ENCODE measurements at places on chromosomes 1 and 21.

DNA sequence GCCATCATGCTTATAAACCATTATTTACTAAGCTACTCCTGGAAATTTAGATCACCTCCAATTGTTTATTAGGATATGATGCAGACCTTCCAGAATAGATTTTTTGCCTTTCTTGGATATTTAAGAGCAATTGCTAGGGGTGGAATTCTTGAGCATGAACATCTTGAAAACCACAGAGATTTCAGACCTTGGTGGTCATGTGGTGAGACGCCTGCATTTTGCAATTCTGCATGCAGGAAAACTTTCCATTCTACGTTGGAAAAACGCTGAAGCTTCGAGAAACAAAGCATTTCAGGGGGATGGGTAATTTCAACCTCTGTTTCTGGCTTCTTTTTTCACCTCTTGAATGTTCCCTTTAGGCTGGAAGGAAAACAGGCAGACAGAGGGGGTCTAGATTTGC, 596.3 kb downstream of the KIF26B start:
- DNase-seq = no peak

DNA sequence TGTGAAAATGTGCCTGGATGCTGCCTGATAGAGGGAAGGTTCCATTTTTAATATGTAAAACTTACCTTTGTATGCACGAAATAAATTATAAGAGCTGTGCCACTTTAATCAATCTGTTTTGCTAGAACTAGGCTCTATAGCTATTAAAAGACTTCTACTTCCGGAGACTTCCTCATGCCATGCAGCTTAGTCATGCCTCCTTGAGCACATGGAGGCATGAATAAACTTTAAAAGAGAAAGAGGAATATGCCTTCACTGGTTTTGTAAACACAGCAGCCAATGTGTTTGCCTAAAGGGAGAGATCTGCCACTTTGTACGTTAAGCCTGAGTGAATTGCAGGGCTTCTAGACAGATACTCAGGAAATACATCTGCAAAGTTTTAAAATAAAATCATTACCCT, 604.6 kb downstream of the LRRIQ3 start:
- DNase-seq = peak; percentile 3

DNA sequence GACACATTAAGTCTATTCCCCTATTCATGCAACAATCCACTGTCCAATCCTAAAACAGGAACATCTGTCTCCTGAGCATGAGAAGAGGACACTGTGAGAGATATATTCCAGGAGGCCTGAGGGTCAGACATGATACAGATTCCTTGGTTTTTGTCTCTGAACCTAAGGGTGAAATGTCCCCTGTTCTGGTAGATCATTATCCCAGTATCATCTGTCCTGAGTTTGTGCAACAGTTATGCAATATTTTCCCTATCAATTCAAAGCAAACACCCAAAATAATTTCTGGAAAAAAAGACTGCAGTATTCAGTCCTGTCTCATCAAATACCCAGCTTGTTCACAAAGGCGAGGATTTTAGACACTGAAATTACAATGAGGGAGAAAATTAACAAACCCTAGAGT, 61.4 kb downstream of the PRKAB2 start:
- no peak for DNase-seq

DNA sequence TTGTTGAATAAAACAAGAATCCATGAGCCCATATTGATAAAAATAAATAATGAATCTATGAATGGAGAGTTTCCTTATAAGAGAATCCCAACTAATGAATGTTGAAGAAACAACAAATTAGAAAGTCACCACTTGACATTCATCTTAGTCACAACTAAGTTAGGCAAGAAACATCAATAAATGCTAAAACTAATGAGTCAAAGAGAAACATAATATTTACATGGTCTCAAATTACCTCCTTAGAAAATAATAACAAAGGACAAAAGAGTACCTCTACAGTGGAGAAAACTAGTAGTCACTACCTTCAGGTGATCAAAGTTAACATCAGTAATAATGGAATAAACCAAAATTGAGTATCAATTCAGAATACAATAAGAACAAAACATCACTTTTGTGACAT, 93.5 kb downstream of the AKT3 start:
- DNase-seq = no peak

- DNase-seq = no peak
These were observed 175.6 kb upstream of the C1orf174 start for GRCh38 chr1:4075436-4076225.

- no peak for DNase-seq
These were observed 15.9 kb upstream of the TMEM125 start for GRCh38 chr1:43253876-43254275.

DNA sequence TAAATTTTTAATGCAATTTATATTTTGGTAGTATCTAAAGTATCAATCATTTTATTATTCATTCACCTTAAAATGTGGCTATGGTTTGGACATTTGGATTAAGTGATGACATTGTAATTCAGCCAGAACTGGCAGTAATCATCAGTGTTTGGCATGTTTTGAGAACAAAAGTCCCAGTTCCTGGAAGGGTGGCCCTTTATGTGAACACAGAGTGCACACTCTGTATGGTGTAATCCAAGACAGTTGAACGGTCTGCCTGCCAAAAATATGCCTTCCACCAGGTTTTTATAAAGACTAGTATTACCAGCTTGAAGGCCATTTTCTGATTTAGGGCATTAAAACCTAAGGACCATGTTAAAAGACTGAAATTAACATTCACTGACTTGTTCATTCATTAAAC, 448.7 kb downstream of the LTN1 start:
- no peak for DNase-seq

GRCh38 chr1:214241060-214241459, 39.9 kb upstream of the SMYD2 start:
- no peak for DNase-seq

GRCh38 chr1:51708911-51709760, 92.2 kb downstream of the OSBPL9 start:
- no peak for DNase-seq

GRCh38 chr1:21534674-21535378, 25.6 kb downstream of the ALPL start:
- peak; percentile 90 for DNase-seq

GRCh38 chr21:41207401-41208375, 39.7 kb downstream of the BACE2 start:
- peak; percentile 63 for DNase-seq

GRCh38 chr1:232501854-232502253, 128.1 kb downstream of the SIPA1L2 start:
- no peak for DNase-seq

- no peak for DNase-seq
These were observed 813.4 kb downstream of the ADGRL2 start for GRCh38 chr1:82614090-82614489.

GRCh38 chr1:168725831-168726230, 3.2 kb downstream of the DPT start:
- DNase-seq = no peak

- DNase-seq = no peak
These were observed 118.4 kb downstream of the HIVEP3 start for GRCh38 chr1:41800311-41800829.

DNA sequence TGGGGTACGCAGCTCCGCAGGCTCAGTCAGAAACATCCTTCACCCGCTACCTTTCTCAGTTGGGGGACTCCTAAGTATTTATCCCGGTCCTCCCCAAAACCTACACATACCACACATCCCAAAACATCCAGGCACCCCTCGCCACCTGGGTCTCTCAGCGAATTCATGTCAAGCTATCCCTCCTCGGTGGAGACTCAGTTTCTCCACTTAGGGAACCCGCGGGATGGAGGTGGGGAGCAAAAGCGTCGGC, 1.3 kb upstream of the ZBTB7B start:
- DNase-seq = no peak

Measured in hematopoietic multipotent progenitor cell treated with erythropoietin and hydrocortisone succinate and interleukin-3 and kit ligand, for 6 days (in vitro differentiated cells).